Stimulated activated CD8-positive, alpha-beta memory T cell treated with anti-CD3 and anti-CD28 coated beads, Interleukin-12 subunit alpha, Interleukin-12 subunit beta, amount 100 ng/mL, for 4 hours (primary cell): ENCODE measurements at places on chromosomes 4 and X.

- DNase-seq: no peak
Observed at GRCh38 chrX:11137543-11138139, 26.5 kb downstream of the HCCS start.

GRCh38 chr4:70873216-70873615 is 29.0 kb upstream of the MOB1B start:
- no peak for DNase-seq

DNA sequence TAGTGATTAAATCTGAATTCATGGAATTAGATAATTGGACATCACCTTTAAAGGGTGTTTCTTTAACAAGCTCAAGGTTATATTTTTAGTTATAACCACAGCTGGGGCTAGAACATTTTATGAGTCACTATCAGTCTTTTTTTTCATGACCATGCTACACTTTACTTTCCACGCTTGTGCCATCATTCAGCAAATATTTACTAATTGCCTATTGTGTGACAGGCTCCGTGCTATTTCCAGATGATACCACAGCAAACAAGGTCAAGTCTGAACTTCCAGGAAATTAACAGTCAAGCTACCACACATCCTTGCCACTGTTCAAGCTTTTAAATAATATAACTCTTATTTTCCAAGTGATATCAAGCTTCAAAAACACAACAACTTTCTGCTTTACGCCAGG is 16.5 kb downstream of the SPANXN3 start:
- no peak for DNase-seq

GRCh38 chr4:1538096-1538410 is 131.8 kb upstream of the NKX1-1 start:
- DNase-seq: no peak

GRCh38 chr4:183256756-183257385 is 63.2 kb downstream of the CLDN22 start:
- DNase-seq: no peak

GRCh38 chr4:100224721-100225120 is 34.5 kb upstream of the DDIT4L start:
- no peak for DNase-seq
